Esophagus squamous epithelium (tissue), 5 donors: ENCODE measurements at places on chromosomes 3 and 15.

DNA sequence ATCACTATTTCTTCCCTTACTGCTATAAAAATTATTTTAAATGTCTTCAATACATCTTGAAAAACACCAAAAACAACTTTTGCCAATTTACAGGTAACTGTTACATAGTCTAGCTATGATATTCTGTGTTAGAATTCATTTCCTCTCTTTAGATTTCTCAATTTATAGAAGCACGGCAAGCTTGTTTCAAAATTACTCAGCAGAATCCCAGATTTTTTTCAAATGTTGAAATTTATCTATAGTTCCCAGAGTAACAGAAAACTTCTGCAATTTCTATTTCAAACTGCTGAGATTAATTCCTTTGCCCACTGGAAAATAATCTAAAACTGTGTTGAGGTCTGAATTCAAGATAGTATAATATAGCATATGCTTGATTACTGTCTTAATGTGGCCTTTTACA, 41.2 kb downstream of the CCPG1 start:
- DNase-seq: no peak

GRCh38 chr3:64398476-64398875, 173.2 kb upstream of the PRICKLE2 start:
- no peak for DNase-seq

GRCh38 chr3:78979028-78979427, 788.8 kb downstream of the ROBO1 start:
- no peak for DNase-seq

- DNase-seq: no peak
These were observed 151.7 kb downstream of the MEGF11 start for GRCh38 chr15:66101715-66102395.

GRCh38 chr3:161291191-161291901, 70.2 kb downstream of the NMD3 start:
- DNase-seq: no peak

- DNase-seq: no peak
These were observed 42.3 kb upstream of the RAB6B start for GRCh38 chr3:133937756-133938601.

GRCh38 chr3:67118635-67119034, 120.5 kb downstream of the KBTBD8 start:
- no peak for DNase-seq

- no peak for DNase-seq
These were observed 31.3 kb upstream of the NFKBIZ start for GRCh38 chr3:101817992-101818391.

DNA sequence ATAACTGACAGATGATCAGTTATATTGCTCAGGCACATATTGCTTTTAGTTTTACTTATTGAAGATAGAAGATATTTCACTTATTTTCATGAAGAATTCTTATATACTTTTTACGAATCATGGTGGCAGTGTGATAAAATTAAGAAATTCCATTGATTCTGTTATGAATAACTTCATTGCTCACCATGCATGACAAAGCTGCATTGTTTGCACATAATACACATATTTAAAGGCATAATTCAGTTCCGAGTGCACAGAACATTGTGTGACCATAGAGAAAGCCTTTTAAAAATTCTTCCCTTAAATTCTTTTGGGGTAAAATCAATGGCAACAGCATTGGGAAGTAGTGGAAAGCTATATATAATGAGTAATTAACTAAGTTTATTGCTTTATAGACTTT, 82.5 kb upstream of the NAALADL2 start:
- no peak for DNase-seq

- no peak for DNase-seq
These were observed 86.5 kb downstream of the ST6GAL1 start for GRCh38 chr3:187016639-187017345.

GRCh38 chr3:44762170-44762677, 630 bp downstream of the KIF15 start:
- no peak for DNase-seq

- DNase-seq: no peak
These were observed 43.5 kb downstream of the RAB8B start for GRCh38 chr15:63232943-63233342.

GRCh38 chr3:66598168-66598567, 97.3 kb upstream of the LRIG1 start:
- DNase-seq: no peak

DNA sequence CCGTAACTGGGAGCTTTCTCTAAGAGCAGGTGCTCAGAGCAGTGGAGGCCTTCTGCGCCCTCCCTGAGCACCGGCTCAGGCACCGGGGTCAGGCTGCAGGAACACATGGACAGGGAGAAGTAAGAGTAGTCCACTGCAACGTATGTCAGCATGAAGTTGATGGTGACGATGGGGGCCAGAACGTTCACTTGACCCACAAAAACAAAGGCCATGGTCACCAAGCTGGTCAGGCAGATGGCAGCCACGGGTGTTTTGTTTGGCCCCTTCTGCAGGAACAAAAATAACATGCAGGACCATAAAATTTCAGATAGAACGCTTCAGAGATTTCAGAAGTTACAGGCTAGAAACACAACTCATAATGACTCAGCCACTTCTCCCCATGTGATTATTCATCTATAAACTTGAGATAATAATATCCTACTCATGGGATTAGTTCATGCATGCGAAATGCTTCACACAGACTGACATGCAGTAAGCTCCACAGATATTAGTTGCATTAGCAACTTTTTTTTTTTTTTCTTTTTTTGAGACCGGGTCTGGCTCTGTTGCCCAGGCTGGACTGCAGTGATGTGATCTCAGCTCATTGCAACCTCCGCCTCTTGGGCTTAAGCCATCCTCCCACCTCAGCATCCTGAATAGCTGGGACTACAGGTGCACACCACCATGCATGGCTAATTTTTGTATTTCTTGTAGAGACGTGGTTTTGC, 52.2 kb upstream of the HEG1 start:
- no peak for DNase-seq

DNA sequence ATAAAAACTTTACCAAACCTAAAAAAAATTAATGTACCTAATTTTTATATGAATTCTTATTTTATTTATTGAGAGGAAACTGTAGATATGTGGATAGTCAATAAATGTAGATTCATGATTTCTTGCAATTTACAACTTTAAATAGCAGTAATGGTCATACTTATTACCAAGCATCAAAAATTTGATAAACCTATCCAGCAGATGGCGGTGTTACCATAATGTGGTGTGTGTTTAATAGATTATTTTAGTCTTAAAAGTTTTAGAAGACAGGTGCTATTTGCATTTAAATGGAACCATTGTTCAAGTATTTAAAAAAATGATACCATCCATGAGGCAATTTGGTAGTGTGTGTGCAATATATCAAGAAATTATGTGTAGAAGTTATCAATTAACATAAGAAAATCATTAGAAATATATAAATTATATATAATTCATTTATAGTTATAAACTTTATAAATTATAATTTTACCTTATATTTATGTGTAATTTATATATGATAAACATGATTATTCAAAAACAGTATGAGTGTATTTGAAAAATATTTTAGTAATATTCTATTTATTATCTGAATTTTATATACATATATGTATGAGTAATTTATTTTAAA, 176.0 kb upstream of the BCHE start:
- no peak for DNase-seq

DNA sequence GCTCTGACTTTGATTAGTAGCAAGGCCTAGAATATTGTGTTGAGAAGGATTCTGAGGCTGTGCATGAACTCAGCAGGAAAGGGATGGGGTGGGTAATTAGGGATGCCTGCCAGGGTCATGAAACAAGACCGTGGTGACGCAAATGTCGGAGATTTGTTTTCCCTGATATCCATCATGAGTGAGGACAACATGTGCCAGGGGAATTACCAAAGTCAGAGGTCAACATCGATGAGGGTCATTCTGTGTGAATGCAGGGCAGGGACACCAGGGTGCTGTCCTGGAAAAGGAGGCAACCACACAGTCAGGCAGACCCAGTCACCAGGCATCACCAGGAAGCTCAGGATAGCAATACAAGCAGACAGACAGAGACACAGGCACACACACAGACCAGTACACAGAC, 52.2 kb downstream of the SLCO2A1 start:
- DNase-seq: no peak

DNA sequence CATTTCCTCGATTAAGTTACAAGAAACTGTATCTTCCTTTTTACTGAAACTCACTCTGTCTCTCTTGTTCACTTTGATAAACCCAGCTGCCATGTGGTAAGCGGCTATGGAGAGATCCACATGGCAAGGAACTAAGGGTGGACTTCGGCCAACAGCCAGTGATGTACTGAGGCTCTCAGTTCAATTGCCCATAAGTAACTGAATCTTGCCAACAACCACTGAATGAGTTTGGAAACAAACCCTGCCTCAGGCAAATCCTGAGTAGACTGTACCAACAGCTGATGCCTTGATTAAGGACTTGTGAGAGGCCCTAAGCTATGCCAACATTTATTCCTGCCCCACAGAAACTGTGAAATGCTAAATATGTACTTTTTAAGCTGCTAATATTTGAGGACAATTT, 433.5 kb downstream of the PLOD2 start:
- DNase-seq: no peak

- no peak for DNase-seq
These were observed 107.0 kb downstream of the ALCAM start for GRCh38 chr3:105473521-105474223.

- no peak for DNase-seq
These were observed 592.8 kb downstream of the TUSC7 start for GRCh38 chr3:117302428-117302827.

- no peak for DNase-seq
These were observed 31.7 kb downstream of the POC1A start for GRCh38 chr3:52122491-52122890.

DNA sequence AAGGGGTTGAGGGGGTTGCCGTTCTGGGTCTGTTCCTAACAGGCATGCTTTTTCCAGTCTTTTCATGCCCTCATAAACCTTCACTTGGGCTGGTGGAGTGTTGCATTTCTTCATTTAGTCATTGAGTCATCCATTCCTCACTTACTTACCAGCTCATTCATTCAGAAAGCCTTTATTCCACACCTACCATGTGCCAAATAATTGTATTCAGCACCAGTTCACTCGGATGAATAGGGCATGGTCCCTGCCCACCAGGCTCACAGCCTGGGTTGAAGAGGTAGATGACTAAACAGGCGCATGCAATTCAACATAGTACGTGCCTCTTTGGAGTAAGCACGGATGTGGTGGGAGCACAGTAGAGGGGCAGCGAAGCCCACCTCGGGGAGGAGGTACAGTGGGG, 35.1 kb upstream of the THSD4 start:
- DNase-seq: no peak

DNA sequence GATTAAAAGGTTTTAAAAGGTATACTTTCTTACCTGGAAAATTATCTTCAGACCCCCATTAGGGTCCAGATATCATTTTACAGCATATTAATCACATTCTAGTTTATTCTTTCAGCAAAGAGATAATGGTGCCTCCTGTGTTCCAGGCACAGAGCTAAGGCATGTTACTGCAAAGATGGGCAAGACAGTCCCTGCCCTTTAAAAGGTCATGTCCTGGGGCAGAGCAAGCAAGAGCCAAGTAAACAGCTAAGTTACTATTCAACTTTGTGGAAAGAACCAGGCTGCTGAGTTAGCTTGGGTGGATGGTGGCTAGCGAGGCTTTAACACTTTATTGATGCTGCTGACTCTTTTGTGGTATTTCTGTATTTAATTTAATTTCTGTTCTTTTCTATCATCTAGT, 75.0 kb downstream of the LRRC28 start:
- DNase-seq: no peak

- DNase-seq: no peak
These were observed 52.7 kb downstream of the NFKBIZ start for GRCh38 chr3:101902041-101902440.

- DNase-seq: no peak
These were observed 165.1 kb upstream of the STAC start for GRCh38 chr3:36215241-36215640.

DNA sequence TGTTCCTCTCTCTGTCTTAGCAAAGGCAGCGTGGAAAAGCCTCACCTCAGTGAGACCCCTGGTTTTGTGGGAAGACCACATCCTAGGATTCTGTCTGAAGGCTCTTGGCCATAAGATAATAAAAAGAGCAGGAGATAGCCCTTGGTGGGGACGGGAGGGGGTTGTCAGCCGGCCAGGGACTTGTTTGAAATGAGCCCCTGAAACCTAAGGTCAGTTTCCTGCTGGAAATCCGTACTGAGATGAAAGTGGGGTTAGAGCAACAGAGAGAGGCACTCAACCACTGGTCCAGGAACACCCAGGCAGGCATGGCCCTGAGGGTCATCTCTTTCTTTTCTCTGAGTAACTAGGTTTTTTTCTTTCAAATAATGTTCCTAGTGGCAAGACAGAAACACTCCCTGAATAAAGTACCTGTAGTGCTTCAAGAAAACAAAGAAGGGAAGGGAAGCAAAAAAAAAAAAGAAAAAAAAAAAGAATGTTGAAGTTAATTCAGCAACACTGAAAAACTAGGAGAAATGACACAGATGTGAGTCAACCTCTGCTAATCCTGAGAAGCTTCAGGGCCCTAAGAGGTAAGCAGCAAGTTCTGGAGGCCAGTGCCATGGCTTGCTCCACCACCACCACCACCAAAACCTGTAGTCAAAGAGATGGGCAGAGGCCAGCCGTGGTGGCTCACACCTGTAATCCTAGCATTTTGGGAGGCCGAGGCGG, 3.2 kb downstream of the ITGB5 start:
- no peak for DNase-seq

DNA sequence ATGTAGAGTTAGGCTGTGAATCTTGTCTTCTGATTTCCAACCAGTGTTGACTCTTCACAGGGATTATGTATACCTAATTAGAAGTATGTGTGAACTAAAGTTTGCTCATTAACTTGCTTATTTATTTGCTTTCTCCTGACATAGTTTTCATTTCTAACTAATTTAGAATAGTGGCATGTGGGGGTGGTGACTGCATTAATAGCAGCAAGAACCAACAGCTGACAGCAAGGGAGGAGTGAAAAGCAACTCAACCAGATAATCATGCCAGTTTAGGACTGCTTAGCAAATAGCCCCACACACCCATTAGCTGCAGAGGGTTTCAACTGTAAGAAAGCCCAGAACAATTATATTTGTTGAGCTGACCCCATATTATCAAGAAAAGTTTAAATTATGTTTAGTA, 3.8 kb downstream of the ST3GAL6 start:
- no peak for DNase-seq

GRCh38 chr3:90121326-90121725, 1013.9 kb downstream of the EPHA3 start:
- no peak for DNase-seq

DNA sequence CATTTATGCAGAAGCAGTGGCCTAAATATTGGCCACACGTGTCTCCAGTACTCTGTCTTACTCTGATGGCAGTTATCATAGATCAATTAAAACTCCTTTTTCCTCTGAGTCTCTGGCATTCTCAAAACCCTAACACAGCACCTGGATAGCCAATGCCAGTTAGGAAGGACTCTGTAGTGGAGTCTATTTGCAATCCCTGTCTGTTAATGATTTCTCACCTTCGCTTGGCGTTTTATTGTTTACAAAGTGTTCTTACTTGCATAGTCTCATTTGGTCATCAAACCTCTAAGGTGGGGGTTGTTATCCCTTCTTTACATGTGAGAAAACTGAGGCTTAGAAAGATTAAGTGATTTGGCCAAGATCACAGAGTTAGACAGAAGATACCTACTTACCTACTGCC, 258.8 kb downstream of the IL5RA start:
- DNase-seq: no peak
